NCI-H2081 (cell line): ENCODE measurements at places on chromosomes 7 and 10.

DNA sequence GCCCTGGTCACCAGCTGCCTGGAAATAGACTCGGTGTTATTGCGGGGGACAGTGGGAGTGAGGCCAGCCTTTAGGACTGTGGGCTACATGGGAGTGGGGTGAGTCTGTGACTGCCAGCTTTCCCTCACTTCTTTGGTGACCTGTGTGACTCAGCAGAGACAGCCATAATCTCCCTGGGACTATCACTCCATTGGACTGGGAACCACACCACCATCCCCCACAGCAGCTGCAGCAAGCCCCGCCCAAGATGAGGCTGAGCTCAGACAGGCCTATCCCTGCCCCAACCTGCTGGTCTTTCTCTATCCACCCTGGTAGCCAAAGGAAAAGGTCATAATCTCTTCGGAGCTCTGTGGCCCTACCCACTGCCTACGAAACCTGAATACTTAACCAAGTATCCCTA is 263.2 kb downstream of the FZD1 start:
- DNase-seq = no peak

GRCh38 chr10:78455811-78456210 is 422.1 kb downstream of the RPS24 start:
- DNase-seq = peak; percentile 35

- no peak for DNase-seq
Observed at GRCh38 chr7:152663931-152664330, 12.0 kb downstream of the XRCC2 start.

DNA sequence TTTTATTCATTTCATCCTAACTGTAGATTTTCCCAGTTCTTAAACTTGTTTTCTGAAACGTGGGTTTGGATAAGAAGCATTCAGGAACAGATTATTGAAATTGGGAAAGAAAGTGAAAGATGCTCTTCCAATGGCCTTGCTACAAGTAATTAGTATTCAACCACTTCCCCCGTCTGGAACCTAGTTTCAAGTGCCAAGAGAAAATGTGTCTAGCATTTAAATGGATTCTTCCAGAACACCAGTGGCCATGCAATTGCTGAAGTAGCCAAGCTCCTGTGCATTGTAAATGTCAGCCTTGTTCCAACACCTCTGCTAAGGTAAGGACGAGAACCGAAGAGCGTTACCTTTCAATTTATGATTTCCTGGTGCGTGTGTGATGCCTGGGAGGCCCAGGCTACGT is 68.2 kb downstream of the PFKFB3 start:
- no peak for DNase-seq

DNA sequence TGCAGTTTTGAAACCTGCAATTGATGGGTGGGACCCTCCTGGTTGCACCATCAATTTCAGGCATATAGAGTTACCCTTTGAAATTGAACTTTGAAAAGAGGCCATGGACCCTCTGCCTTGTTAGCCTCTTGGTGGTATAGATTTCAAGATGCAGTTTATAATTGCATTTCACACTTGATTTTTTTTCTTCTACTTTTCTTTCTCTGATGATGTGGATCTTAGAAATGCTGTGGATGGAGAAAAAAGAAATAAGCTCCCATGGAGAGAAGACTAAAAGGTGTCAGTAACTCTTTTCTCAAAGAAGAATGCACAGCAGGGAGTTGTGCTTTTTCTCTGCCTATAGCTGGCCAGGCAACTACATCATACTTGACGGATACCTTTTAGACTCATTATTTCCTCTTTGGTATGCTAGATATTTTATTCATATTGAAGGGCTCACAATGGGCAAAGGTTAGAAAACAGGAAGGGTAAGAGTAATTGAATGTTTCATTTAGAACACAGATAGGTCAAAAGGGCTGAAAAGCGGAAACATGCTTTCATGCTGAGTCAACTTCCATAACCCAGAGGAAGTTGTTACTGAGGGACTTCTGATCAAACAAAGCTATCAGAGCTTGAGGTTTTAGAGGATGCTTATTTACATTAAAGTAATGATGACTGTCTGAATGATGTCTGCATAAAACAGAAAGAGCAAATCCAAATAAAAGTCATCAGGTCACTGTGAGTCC is 773.2 kb upstream of the LRRN3 start:
- DNase-seq = no peak

DNA sequence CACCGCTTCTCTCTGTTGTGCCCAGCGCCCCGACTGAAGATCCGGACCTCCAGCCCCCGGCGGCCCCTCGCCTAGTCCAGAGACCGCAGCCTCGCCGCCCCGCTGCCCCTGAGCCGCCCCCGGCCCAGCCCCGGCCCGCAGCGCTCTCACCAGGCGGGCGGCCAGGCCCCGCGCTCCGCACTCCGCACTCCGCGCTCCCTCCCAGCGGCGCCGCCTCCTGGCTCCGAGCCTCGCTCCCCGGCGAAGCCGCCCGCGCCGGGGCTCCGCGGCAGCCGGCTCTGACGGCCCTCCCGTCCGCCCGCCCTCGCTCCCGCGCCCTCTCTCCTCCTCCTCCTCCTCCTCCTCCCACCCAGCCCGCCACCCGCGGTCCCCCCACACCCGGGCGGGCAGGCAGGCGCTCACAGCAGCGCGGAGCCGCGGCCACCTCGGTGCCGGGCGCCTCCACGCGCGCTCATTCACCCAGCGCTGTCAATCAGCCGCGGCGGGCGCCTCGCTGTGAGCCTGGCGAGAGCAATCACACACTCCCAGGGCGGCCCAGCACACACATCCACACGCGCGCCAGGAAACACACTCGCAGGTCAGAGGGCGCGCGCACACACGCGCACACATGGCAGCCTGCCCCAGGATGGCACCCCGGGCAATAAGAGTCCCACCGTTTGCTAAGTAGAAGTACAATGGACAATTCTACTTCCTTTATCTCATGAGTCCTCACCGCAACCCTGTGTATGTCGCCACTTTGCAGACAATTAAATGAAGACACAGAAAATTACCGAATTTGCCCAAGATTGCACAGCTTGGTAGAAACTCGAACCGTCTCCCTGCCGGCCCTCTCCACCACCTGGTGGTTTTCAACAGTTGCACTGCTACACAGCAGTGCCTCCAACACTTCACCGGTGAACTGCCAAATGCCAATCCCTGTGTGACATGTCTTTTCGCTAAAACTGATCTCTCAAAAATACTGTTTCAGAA is at the start of gene PRRT4:
TSS of gene PRRT4 (minus strand) at position 280 of the 969 bp plus-strand sequence.
- peak; percentile 45 for DNase-seq

DNA sequence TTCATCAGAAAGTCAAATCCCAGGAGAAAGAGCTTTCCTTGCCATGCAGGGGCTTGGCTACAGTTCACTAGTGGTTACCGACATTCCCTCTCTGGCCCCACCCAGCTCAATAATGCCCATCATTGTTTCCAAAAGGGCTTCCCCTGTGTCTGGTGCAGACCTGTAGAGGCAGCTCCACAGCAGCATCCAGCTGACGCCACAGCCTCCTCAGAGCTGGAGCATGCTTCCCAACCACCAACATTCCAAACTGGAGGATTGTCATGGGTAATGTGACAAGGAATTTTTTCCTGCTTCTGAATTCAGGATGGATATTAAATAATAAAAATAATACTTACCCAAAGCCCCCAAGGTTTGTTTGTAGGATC is 77.4 kb downstream of the ZNF365 start:
- no peak for DNase-seq

- DNase-seq = no peak
Observed at GRCh38 chr10:62640411-62640810, 164.1 kb upstream of the ADO start.

DNA sequence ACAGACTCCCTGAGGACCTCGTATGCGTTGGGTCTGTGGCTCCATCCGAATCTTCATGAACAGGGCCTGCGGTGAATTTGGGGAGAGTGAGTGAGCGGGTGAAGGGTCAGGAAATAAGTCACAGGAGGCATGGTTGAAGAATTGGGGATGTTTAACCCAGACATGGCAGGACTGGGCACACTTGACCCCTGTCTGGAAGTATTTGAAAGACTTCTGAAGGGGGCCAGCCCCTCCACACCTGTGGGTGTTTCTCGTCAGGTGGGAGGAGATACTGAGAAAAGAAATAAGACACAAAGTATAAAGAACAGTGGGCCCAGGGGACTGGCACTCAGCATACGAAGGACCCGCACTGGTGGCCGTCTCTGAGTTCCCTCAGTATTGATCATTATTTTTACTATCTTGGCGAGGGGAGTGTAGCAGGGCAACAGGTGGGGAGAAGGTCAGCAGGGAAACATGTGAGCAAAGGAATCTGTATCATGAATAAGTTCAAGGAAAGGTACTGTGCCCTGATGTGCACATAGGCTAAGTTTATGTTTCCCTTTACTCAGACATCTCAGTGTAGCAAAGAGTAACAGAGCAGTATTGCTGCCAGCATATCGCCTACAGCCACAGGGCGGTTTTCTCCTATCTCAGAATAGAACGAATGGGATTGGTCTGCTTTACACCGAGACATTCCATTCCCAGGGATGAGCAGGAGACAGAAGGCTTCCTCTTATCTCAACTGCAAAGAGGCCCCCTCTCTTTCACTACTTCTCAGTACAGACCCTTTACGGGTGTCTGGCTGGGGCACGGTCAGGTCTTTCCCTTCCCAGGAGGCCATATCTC is 38.2 kb upstream of the PFKFB3 start:
- DNase-seq = no peak

GRCh38 chr7:108662783-108663362 is 93.2 kb downstream of the DNAJB9 start:
- DNase-seq = no peak

- peak; percentile 82 for DNase-seq
Observed at GRCh38 chr10:16674147-16674703, 143.0 kb downstream of the RSU1 start.

GRCh38 chr7:12625836-12626235 is 55.3 kb downstream of the SCIN start:
- no peak for DNase-seq

DNA sequence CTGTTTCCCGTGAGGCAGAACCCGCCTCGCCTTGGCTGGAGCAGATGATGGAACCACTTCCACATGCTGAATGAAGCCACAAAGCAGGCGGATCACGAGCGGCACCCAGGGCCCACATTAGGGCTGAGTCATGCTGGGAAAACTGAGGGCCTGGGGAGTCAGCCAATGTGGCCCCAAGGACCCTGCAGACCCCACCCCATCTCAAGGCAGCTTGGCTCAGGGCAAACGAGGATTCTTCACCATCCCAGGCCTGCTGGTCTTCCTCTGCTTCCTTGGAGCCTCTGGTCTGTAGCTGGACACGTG is 488.0 kb downstream of the DNAJB6 start:
- no peak for DNase-seq

GRCh38 chr7:138919216-138919615 is 62.0 kb downstream of the KIAA1549 start:
- no peak for DNase-seq

- DNase-seq = no peak
Observed at GRCh38 chr7:55508221-55509011, 63.9 kb downstream of the VOPP1 start.

DNA sequence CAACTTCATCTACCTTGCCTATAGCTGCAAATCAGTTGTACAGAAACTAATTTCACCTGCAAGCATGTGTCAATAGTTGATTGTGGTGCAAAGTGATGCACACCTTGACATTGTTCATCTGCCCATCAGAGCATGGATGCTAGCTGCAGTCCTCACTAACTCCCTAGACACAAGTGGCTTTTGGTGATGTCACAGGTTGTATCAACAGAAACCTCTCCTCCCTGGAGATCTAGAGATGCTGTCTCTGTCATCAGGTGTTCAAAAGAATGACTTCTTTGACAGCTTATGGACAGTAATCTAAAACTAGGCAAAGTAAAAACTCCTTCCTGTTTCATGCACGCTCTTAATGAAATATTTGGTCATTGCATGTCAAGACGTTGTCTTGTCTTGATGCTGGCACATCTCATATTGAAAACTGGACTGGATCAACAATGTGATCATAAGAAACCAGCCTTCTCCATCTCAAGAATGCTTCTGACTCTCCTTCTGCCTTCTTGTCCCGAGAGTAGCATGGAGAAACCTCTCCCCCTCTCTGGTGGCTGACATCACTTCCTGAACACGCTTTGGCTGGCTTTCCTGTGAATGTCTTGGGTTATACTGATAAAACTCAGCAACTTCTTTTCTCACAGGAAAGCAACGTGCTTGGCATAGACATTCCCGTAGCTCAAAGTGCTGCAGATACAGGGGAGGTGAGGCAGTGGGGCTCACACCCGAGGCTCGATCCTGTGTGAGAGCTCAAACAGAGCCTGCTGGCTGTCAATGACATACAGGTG is 176.2 kb upstream of the CDCA7L start:
- DNase-seq = no peak

DNA sequence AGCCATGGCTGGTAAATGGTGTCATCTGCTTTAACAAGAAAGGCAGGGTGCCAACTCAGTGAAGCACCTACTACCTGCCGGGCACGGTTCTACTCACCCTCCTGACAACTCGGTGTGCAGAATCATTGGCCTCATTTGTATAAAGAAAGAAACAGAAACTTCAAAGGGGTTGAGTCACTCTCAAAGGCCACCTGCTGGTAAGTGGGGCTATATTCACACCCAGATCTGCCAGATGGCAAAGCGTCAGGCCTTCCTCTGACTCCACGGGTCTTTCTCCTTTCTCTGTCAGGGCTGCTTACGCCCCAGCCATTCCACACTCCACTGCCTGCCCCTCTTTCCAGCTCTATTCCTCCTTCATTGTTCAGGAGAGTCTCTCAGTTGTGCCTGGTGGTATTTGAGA is 309.2 kb downstream of the GFRA1 start:
- no peak for DNase-seq

GRCh38 chr10:49844775-49845595 is 82.9 kb upstream of the OGDHL start:
- DNase-seq = no peak

- DNase-seq = no peak
Observed at GRCh38 chr10:24920907-24921881, 31.2 kb downstream of the PRTFDC1 start.

GRCh38 chr10:17077346-17077781 is 52.2 kb downstream of the CUBN start:
- DNase-seq = no peak

GRCh38 chr7:922334-923107 is 32.0 kb downstream of the ADAP1 start:
- DNase-seq = no peak

DNA sequence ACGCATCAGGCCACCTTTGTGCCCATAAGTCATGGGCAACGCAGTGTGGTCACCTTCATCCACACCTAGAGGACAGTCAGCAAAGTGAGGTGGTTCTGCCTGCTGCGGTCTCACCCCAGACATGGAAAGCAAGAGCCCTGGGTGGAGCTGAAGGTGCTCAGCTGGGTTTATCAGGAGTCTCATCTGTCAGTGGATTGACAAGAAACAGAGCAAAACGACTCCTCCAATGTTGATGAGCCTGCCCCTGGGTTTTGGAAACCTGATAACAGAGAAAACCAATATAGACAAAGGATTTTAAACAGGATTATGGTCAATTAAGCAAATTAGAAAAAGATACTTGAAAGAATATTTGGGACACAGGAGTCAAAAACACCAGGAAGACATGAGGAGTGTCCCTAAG is 229.3 kb upstream of the PRSS58 start:
- no peak for DNase-seq

DNA sequence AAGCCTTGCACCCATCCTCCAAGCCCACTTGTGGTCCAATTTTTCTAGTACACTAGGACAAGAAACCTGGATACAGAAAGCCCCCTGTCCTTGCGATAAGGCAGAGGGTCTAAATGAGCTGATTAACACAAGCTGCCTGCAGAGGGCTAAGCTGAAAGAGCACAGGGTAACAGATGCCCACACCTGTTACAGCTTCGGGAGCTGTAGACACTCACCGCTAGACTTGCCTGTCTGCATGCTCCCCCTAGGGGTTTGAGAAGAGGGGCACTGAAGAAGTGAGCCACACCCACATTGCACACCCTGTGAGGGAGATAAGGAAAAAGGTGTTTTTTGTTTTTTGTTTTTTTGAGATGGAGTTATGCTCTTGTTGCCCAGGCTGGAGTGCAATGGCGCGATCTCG is 386.5 kb upstream of the AUTS2 start:
- DNase-seq = peak; percentile 41
